ENCODE measurements at places on chromosomes 3 and 15. TPM values are rescaled to one million over a fixed set of nuclear protein-coding genes. Genes with fewer than 3 reads are reported as not detected.

DNA sequence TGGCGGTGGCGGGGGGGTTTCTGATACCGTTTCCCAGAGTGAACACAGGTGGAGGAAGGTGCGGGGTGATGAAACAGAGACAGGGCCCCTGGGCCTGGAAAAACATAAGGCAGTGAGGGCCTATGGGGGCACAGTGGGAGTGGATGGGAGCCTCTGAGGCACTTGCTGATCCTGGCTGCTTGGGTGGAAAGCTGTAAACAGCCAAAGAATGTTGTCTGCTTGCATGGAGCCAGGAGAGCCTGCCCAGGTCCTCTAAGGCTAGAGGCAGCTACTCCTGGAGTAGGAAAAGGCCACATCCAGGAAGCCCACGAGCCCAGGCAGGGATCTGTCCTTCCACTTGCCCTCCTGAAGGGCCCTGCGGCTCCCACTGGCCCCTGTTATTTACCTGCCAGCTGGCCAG lies 2.9 kb upstream of the SEMA3B start:
- DNase-seq, result no peak

DNA sequence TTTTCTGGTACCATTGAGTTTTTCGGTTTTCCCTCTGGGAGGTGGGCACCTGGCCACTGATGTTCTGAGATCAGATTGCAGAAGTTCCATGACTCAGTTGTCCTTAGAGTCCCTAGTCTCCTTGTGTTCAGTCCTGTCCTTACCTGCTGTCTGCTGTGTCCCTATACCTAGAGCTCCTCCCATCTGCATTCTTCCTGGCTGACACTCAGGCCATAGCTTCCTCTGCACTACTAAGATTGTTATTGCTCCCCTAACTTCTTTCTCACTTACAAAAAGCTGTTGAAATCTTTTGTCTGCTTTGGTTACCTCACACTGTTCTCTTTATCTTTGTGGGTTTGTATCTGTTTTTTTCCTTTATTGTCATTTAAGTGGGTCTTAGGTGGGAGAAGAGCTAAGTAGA lies 13.2 kb downstream of the USP3 start:
- no peak for DNase-seq

DNA sequence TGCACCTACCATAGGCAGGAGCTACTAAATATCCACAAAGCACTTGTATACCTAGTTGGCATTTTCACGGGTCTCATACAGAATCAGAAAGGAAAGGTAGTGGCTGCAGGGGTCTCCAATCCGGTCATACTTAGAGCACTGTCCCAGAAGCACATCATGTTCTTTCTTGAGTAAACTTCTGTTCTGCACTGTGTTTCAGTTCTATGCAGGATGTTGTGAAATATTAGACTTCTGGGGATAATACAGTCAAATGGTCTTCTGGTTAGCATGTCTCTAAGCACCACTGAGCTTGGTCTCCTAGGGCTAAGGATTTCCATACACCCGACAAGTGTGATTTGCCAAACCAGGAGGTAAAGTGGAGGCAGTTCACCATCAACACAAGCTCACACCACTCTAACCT lies 27.9 kb downstream of the MINDY4B start:
- no peak for DNase-seq

- no peak for DNase-seq
Observed at GRCh38 chr15:42355291-42355690, 4.0 kb upstream of the CAPN3 start.

DNA sequence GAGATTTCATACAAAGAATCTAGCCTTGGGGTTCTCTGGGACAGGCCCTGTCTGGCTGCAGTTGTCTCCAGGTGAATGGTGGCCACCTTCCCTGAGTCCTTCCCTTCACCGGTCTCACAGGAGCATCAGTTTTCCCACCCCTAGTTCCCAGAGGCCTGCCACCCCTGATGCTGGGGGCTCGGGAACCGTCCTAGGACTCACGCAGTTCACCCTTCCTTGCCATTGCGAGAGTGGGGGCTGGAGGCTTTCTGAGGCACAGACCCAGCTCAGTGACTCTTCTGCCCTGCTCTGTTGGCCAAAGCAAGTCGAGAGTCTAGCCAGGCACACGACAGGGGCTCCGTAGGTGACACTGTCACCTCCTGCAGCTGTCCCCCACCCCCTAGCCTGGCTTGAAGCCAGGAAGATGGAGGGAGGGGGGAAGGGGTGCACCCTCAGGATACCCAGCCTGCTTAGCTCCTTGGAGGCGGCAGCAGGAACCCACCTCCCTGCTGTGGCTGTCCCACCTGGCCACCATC lies 130.3 kb downstream of the NUP210 start:
- DNase-seq, result no peak

Gene CCDC33
- total RNA-seq, result not detected

Gene COL8A1
- total RNA-seq, result 98.6 TPM

Gene FOXB1
- not detected for total RNA-seq

Measured in dermis microvascular lymphatic vessel endothelial cell (primary cell).